ENCODE measurements at places on chromosomes 11 and 22. TPM values are rescaled to one million over a fixed set of nuclear protein-coding genes. Genes with fewer than 3 reads are reported as not detected.
A peak's percentile ranks its signal among the peaks of the same experiment; 100 is the strongest.

DNA sequence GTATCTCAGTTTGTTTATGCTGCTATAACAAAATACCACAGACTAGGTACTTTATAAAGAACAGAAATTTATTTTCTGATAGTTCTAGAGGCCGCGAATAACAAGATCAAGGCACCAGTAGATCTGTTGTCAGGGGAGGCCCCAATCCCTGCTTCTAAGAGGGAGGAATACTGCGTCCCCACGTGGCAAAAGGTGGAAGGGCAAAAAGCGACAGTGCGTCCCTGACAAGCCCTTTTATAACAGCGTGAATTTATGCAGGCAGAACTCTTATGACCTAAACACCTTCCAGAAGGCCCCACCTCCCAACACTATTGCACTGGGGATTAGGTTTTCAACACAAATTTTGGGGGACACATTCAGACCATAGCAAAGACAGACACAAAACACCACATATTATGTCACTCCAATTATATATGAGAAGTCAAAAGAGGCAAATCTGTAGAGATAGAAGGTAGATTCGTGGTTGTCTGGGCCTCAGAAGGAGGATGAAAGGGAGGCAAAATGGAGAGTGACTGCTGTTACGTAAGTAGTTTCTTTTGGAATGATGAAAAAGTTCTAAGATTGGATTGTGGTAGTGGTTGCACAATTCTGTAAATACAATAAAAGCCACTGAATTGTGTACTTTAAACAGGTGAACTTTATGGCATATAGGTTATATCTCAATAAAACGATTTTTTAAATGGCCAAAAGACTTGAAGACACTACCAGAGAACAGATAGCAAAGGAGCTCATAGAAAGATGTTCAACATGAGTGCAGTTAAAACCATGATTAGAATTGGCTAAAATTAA lies 30.1 kb upstream of the TNRC6B start:
- DNase-seq, result no peak

DNA sequence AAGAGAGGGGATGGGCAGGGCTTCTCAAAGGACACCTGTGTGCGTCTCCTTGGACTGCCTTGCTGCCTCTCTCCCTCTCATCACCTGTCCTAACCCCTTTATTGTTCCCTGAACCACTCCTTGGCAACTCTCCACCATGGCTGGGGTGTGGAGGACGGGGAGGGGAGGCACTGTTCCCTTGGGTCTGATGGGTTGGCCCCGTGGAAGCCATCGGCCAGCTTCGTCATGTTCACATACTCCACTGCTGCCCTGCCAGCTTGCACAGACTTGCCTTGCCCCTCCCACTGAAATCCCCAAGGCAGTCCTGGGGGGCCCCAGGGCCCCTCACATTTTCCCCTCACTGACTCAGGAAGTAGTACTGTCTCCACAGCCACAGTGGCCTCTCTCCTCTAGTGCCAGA lies 36.1 kb upstream of the LRRC32 start:
- no peak for DNase-seq

MPEG1 gene
- 12.4 TPM for total RNA-seq

GAL3ST3 gene
- not detected for total RNA-seq

DNA sequence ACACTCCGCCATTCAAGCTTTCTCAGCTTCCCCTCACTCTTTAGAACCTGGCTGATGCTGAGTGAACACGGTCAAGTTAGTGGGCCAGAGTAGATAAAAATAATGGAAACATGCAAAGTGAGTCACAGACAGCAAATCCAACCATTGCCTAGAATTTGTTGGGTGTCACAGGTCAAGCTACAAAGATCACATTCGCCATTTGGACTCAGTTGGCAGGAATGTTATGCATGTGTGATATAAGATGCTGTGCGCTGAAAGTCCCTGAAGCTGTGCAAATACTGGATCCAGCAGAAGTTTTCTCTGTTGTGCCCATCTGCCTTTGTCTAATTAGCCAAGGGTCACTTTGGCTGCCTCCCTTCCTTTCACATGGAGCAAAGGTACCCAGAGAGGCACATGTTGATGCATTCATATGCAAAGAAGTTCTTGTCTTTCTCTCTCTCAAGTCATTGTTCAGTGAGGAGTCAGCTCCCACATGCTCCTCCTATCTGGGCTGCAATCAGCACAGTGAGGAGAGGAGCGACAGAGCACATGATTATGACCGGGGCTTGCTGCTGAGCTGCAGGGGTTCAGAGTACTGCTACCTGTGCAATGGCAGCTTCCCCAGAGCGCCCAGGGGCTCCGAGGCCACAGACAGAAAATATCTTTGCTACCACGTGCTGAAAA lies 39.7 kb downstream of the FLI1 start:
- DNase-seq, result peak; percentile 83

DNA sequence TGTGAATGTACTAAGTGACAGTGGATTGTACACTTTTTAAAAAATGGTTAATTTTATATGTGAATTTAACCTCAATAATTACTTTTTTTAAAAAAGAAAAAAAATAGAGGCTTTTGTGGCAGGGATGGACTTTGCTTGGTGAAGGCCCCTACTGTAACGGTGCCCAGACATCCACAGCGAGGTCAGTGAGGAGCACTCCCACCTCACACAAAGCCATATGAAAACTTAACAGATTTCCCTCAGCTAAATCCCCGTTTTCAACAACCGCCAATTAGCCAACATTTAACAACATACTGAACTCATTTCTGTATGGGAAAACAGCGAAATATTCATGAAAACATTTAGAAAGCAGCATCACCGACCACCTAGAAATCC lies 642 bp upstream of the C11orf58 start:
- DNase-seq, result no peak

GRCh38 chr22:20531404-20532201 lies 24.2 kb downstream of the MED15 start:
- DNase-seq, result no peak

- no peak for DNase-seq
These were observed 12.7 kb downstream of the CSNK1E start for GRCh38 chr22:38304526-38304925.

DNA sequence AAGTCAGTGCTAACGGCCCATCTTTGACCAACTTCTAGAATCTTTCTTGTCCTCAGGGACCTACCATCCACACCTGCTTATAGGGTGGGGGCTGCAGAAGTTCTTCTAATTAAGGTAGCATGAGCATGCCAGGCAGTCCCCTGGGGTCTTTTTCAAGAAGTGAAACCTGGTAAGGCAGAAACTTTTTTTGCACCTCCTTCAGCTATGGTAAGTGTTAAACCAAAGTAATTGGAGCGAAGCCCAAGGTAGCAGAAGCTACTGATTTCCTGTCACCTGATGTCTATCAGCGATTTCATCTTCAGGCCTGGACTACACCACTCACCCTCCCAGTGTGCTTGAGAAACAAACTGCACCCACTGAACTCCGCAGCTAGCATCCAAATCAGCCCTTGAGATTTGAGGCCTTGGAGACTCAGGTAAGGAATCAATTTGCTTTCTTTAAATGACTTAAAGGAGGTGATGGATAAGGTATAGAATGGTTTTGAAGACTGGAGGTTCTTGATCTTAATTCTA lies at the start of gene MS4A1:
TSS of gene MS4A1 (plus strand) at position 317 of the 512 bp plus-strand sequence. CDS start 6,528 bp downstream, outside the sequence.
- peak; percentile 100 for DNase-seq

ELF5 gene
- total RNA-seq, result not detected
